Neural progenitor cell (in vitro differentiated cells): ENCODE measurements at places on chromosomes 1 and 21. TPM values are rescaled to one million over a fixed set of nuclear protein-coding genes. Genes with fewer than 3 reads are reported as not detected.

DNA sequence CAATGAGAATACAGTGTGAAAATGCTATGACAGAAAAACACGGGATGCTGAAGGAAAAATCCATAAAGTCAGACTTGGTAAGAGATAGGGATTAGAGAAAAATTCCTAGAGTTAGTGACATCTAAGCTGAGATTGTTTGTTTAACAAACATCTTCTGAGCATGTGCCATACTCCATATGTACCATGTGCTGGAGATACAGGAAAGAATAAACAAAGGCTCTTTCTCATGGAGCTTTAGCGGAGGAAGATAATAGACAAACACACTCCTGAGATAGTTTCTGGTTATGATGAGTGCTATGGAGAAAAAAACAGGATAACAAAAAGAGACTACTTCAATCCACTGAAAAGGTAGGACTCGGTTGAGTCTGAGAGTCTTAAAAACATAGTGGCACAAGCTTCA, 22.0 kb upstream of the AIM2 start:
- H3K36me3 ChIP-seq, result no peaks in the 10 kb centered on the region
- peaks cover 6% of the 10 kb centered on the region for H3K4me1 ChIP-seq
- H3K27me3 ChIP-seq, result no peaks in the 10 kb centered on the region
- no peak overlapping the region for H3K27ac ChIP-seq
- H3K4me3 ChIP-seq, result no peak overlapping the region

GRCh38 chr21:44949779-44950198, 10.0 kb downstream of the SLX9 start:
- peak; percentile 90 for DNase-seq
- no peak overlapping the region for H3K4me3 ChIP-seq
- H3K4me1 ChIP-seq, result no peaks in the 10 kb centered on the region
- no peak overlapping the region for H3K27ac ChIP-seq

DNA sequence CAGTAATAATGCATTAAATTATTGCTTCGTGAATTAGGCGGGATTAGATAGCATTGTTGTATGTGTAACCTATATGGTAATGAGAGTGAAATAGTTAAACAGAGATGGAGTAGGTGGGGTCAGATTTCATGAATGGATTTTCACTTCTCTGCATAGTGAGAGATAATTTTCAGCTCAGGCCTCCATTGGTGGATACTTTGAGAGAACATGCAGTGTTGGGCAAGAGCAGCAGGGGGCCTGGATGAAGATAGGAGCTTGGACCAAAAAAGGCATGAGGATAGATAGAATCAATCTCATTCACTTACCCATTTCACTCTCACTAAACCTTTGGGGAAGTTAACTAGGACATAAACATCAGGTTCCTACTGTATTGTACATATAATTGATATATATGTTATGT, 39.5 kb upstream of the C1orf87 start:
- H3K4me1 ChIP-seq, result peaks cover 11% of the 10 kb centered on the region
- no peak overlapping the region for H3K27ac ChIP-seq
- no peak for DNase-seq
- no peak overlapping the region for H3K4me3 ChIP-seq
- H3K27me3 ChIP-seq, result no peaks in the 10 kb centered on the region

DNA sequence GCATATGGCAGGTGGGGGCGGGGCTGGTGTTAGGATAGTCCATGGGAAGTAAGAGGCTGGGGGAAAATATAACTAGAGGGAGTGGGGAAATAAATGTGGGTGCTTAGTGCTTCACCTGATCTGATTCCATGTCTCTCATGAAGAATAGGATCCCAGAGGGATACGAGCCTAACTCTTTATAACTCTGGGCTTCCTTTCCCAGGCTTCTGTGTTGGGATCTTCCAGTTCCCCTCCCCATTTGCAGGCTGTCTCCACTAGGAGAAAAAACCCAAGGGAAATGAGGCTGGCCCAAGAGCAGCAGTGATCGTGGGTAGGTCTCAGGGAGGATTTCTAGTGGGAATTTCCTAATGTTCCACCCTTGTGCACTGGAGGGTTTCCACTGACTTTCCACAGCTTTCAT, 1.6 kb downstream of the KCNJ9 start:
- peaks cover 84% of the 10 kb centered on the region for H3K27me3 ChIP-seq
- no peak overlapping the region for H3K4me3 ChIP-seq
- no peaks in the 10 kb centered on the region for H3K4me1 ChIP-seq
- H3K36me3 ChIP-seq, result no peaks in the 10 kb centered on the region
- DNase-seq, result no peak

- peaks cover 5% of the 10 kb centered on the region for H3K4me1 ChIP-seq
- H3K27me3 ChIP-seq, result no peaks in the 10 kb centered on the region
- H3K27ac ChIP-seq, result no peak overlapping the region
- no peaks in the 10 kb centered on the region for H3K36me3 ChIP-seq
- DNase-seq, result no peak
Measured at GRCh38 chr1:175520186-175520585, 223.2 kb downstream of the TNR start.

The PLA2G4A gene
- 0.81 and 1.0 TPM in 2 replicates for total RNA-seq

GRCh38 chr1:150876119-150876454, 312 bp downstream of the ARNT start:
- H3K4me3 ChIP-seq, result peak overlapping the region; percentile 89
- peaks cover 12% of the 10 kb centered on the region for H3K4me1 ChIP-seq
- no peaks in the 10 kb centered on the region for H3K36me3 ChIP-seq
- DNase-seq, result no peak
